Brain (organoid and tissue), 16 donors: ENCODE measurements at places on chromosomes 12 and 14. TPM values are rescaled to one million over a fixed set of nuclear protein-coding genes. Genes with fewer than 3 reads are reported as not detected.

DNA sequence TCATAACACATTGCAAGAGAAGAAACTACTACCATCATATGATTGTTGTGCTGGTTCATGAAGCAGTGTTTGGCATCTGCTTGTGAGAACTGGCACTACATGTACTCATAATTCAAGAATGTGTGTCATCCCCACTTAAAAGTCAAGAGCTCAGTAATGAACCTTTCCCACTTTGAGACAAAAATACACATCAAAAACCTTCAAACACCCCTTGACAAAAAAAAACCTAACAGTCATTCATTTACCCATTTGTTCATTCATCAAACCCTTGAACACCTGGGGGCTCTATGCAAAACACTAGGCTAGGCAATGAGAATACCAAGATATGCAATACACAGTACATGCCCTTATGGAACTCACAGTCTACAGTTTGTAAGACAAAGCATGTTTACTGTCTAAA lies 40.0 kb downstream of the KIF21A start:
- no peak for DNase-seq

DNA sequence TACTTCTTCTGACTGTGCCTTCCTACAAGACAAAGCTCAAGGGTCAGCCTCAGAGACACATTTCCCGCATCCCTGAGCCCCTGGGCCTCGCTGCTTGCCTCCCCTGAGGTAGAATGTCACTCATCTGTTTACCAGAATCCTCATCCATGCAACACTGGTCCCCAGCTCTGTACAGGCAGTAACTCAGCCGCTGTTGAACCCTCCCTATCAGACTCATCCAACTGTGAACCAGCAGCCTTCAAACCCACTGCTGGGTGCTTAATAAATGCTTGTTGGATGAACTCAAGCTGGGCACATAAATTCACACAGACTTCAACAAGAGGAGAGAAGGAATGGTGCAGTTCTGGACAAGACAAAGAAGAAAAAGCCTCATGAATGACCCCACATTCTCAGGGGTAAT lies 6.1 kb downstream of the NT5DC3 start:
- no peak for DNase-seq

The KCNJ8 gene
- 4.4 TPM for polyA plus RNA-seq

DNA sequence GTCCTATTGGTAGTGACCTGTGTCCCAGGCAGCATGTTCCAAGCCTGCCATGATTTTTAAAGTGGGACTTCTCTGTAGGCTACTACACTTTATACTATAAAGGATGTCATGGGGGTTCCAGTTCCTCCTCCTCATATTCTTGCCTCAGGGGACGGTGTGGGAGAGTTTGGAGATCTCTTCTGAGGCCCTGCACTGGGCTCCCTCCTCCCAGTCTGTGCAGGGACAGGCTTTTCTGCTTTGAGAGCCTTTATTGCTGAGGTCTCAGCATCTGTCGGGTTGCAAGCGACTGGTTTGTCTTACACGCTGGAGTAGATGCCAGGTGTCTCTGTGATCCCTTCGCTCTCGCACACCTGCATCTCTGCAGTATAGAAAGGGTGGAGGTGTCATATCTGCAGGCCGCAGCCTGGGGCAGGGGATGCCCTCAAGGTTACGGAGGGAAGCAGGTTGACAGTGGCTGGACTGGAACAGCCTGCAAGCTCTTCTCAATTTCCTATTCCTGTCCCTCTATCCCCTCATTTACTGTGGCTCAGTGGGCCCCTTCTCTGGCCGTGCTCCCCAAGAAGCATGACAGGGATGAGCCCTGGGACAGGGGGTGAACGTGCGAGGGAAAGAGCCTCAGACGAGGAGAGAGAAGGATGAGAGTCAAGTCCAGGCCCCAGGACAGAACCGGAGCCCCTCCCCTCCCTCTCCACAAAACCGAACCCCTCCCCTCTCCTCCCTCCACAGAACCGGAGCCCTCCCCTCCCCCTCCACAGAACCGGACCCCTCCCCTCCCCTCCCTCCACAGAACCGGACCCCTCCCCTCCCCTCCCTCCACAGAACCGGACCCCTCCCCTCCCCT lies 51.3 kb downstream of the SLC6A12 start:
- DNase-seq = no peak

DNA sequence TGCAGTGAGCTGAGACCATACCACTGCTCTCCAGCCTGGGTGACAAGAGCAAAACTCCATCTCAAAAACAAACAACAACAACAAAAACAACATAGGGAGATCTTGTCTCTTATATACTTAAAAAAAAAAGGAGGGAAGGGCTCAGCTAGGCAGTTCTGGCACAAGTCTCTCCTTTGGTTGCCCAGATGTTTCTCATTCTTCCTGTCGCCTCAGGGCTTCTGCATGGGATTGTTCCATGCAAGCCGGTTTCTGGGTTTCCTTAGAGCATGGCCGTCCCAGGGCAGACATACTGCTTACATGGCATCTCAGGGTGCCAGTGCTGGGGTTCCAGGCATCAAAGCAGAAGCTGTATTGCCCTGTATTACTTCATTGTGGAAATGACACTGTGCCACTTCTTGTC lies 5.2 kb upstream of the SLC8B1 start:
- no peak for DNase-seq

GRCh38 chr14:27506272-27506671 lies 908.4 kb upstream of the NOVA1 start:
- DNase-seq = no peak

DNA sequence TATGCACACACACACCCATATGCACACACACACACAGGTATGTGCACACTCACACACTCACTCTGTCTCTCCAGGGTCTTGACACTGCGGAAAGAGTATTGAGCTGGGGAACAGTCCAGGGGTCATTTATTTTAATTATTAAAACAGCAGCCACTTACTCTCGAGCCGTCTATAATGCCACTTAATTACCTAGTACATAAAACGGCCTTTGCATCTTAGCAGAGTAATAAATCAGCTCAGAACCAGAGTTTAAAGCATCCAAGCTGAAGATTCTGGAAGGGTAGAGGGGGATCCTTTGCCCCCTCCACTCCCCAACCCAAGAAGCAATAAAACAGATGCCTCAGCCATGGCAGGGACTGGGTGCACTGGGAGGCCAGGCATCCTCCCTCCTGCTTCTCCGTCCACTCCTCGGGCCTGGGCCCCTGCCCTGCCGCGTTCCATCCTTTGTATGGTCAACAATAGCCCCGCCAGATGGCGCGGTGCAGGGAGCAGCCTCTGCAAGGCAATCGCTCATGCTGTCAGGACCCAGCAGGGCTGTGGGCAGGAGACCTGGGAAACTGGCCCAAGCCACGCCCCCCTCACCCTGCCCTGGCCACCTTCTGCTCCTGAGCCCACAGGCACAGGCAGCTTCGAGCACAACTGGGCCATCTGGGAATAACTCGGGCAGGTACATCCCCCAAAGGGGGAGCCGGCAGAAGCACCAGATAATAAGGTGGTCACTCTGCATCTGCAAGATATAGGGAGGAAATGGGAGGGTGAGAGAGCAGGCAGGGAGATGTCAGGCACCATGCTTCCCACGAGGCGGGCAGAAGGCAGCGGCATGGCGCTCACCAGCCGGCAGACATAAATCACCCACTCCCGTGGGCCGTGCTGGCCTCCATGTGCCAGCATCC lies 40.9 kb downstream of the CCDC85C start:
- DNase-seq = peak; percentile 58

GRCh38 chr14:32603992-32604565 lies 275.0 kb downstream of the AKAP6 start:
- no peak for DNase-seq

The SLC25A47 gene
- polyA plus RNA-seq = 0.27 TPM

- DNase-seq = no peak
Observed at GRCh38 chr12:52517005-52517835, 3.0 kb downstream of the KRT5 start.

GRCh38 chr12:72304751-72305150 lies 32.6 kb downstream of the TRHDE start:
- DNase-seq = no peak

The SLC2A13 gene
- polyA plus RNA-seq = 1.4 TPM

DNA sequence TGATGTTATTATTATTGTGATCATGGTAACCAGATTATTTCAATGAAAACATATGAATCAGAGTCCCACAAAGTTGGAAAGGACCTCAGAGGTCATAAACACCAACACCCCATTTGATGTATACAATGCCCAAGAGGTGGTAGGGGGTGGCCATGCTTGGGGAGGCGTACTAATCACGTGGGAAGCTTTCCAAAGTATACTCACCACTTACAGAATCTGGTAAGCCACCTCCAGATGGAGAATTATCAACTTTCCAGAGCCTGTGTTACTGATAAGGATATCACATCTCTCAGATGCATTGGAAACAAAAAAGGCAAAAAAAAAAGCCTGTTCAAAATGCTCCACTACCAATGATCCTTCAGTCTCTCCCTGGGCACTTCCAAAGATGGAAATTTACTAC lies 8.4 kb downstream of the DAD1 start:
- no peak for DNase-seq

DNA sequence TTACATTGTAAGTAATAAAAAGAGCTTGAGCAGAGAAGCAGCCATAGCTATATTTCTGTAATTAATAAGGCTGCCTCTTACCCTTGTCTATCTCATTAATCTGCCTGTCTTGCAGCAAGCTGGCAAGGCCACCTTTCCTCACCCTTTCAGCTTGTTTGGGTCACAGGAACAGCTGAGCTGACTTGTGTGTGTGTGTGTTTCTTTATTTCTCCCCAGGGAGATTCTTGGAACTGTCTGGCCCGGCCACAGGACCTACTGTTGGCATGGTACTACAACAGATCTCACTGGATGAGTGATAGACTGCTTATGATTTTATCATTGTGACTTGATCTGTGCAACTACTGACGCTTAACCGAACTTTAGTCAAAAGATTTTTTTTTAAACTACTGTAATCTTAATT lies 213.7 kb downstream of the SLC2A13 start:
- DNase-seq = no peak

- no peak for DNase-seq
Observed at GRCh38 chr12:16844875-16845274, 238.9 kb upstream of the LMO3 start.
